ENCODE measurements at places on chromosomes 2 and 18.

DNA sequence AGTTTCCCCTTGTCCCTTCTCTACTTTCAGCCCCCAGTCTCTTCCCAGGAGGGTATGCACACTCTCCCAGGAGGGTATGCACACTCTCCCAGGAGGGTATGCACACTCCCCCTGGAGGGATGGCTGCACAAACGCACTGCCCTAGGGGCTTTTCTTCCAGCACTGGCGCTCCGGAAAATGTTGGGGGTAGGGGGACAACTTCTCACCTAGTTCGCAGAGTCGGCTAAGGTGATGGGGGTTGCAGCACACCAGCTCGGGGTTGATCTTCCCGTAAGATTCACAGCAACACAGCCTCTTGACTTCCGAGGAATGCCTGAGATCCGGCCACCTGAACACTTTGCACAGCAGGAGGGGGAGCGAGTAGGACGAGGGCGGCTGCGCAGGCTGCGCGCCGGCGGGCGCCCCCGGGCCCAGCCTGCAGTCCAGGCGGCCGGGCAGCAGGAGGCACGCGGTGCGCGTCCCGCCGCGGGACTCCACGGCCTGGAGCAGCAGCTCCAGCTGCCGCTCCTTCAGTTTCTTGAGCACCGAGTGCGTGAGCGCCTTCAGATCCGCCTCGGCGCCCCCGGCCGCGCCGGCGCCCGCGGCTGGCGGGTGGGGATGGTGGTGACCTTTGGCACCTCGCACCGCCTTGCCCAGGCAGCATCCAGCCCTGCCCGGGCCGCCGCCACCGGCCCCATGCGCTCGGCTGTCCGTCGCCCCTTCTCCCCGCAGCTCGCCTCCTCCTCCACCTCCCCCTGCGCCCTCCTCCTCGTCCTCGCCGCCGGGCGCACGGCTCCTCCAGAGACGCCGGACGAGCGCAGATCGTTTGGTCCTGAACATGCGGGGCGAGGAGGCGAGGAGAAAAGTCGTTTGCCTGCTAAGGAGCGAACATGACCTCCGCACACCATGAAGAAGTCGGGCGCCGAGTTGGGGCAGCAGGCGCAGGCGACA lies 894 bp downstream of the SMAD7 start:
- no peak for DNase-seq

GRCh38 chr2:187989925-187990623 lies 301.6 kb upstream of the GULP1 start:
- no peak for DNase-seq

DNA sequence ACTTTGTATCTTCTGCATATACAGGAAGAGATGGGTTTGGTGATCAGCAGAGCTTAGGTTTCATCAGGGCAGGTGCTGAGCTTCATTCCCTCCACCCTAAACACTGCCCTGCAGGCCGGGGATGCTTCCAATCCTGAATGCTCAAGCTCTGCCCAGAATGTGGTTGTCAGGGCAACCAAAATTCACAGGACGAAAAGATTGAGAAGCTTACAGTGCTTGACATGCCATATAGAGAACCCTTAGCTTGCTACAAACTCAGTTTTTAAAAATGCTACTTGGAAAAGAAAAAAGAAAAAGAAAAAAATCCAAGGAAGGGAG lies 65.6 kb downstream of the SH3RF3 start:
- no peak for DNase-seq

- no peak for DNase-seq
These were observed 4.6 kb upstream of the DLX1 start for GRCh38 chr2:172080641-172081220.

GRCh38 chr18:21857871-21858270 lies 117.3 kb downstream of the MIB1 start:
- no peak for DNase-seq

DNA sequence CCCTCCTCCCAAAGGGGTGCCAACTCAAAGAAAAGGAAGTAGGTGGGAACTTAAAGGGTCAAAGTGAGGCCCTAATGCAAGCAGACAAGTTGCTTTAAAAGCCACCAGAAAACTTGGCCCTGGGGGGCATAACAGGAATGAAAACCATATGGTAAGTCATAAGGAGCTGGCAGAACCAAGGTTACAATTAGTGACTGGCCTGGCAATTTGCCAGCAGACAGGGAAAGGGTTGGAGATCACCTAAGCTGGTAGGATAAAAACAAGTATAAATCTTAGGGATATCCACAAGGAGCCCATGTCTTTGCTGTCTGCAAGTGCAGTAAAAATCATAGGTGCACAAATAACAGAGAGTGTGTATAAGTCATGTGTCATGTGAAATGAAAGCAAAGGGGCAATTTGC lies 256.7 kb upstream of the LRRTM4 start:
- DNase-seq: no peak
